GM13977 (cell line): ENCODE measurements at places on chromosomes 6 and 20.

DNA sequence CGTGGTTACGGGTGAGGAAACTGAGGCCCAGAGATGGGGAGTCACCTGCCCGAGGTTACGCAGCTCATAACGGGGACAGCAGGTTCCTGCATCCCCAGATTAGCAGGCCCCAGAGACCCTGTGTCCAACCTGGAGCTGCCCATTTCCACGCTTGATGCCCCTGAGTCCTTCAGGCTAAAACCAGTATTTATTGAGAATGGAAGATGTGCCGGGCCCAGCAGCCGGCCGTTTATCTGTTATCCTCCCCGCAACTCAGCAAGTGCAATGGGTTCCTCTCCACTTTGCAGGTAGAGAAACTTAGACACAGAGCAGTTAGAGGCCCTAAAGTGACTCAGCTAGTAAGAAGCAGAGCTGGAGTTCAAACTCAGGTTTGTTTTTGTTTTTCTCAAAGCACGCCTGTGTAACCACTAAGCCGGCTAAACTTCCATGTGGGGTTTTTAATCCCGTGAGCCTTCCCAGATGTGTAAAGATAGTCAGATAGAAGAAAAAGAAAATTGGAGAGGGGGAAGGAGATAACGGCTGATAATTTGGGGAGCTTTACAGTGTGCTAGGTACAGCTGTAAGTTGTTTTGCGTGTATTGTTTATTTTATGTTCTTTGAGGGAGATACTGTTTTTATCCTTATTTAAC lies 775 bp downstream of the PFDN4 start:
- DNase-seq, result peak; percentile 26

DNA sequence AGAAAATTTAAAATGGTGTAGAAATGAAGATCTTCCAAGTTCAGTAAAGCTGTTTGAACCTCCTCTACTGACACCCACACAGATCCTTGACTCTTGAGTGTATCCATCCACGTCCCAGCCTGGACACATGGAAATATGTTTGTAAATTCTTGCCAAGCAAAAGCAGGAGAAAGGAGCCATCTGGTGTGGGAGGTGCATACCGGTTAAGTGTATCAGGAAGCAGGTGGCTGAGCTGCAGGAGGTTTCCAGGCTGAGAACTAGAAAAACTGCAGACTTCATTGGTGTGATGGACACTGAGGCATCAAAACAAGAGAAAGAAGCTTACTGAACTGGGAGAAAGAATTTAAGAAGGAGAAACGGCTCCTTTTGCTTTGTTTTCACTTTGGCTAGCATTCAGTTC lies 229.9 kb upstream of the GRIK2 start:
- DNase-seq, result no peak

DNA sequence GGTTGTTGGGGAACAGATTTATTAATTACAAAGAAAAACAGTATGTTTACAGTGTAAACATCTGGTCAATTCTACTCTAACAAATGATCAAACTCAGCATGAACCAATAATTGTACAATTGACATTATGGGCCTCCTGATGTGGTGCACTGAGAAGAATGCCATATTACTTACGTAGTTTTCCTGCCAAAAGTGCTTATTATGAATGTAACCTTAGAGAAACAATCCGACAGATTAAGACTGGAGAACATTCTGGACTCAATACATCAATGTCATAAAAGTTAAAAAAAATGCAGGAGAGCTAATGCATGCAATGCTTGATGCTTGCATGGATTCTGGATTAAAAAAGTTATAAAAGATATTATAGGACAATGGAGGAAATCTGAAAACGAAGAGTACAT lies 69.0 kb downstream of the LYRM4 start:
- DNase-seq, result no peak

- DNase-seq, result no peak
Measured at GRCh38 chr6:5729080-5729434, 277.7 kb downstream of the NRN1 start.

DNA sequence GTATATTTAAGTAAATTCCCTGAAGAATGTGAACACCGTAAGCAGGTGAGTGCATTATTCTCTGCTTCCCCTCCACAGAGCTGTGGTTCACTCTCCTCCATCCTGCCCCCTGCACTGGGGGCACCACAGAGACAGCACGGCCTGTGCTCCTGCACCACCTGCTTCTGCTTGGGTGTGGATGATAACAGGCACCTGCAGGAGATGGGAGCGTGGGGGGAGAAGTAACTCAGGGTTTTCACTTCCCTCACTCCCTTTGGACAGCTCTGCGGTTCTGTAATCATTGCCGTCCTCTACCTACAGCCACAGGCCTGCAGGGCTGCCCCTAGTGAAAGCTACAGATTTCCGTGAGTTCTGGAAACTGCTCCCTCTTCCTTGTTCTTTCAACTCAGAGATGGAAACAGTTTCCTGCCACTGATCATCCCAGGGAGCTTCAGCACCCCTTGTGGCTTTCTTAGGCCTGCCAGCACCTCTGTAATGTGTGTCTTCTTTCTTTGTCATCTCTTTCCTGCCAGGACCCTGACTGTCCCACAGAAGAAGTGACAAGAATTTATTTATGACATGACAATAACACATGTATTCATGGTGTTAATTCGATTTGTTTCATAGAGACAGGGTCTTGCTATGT lies 21.3 kb upstream of the MICB start:
- DNase-seq, result no peak

GRCh38 chr6:12012038-12012557 lies at the start of gene HIVEP1:
Gene HIVEP1, plus strand, starts transcription at chr6:12012312. Its CDS starts 3,317 bp downstream, at chr6:12015629.
- DNase-seq, result peak; percentile 46

DNA sequence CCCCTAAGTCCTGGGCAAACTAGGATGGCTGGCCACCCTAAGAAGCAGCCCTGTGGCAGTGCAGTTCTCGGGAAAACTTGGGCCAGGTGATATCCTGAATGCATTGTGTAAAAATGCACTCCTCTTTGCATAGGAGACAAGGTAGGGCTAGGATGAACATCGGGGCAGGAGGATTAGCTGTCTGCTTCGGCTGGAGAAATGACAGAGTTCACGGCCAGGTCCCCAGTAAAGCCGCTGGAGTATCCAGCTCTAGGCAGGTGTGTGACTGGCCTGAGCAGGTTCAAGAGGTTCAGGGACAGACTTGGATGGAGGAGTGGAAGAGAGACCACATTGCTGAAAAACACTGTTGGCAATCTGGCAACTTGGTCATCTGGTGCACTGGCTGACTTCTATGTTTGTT lies 26.4 kb downstream of the DTD1 start:
- DNase-seq, result no peak

GRCh38 chr20:19543101-19543500 lies 215.0 kb upstream of the RIN2 start:
- no peak for DNase-seq

- no peak for DNase-seq
Measured at GRCh38 chr6:152100183-152100618, 292.7 kb downstream of the ESR1 start.

DNA sequence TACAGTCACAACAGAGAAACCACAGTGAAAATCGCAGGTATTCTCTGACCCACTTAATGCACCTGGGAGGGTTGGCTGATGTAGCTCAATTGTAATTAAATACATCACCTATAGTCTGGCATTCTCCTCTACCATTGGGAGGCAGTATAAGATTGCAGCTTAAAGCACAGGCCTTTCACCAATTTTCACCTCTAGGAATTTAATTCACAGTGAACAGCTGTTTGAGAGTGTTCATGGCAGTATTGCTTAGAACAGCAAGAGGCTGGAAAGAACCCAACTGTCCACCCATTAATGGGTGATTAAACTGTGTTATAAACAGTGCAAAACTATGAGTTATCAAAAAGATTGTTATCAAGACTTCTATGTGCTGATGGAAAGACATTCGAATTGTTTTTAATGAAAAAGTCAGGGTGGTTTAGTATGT lies 2.0 kb downstream of the EDEM2 start:
- peak; percentile 71 for DNase-seq

DNA sequence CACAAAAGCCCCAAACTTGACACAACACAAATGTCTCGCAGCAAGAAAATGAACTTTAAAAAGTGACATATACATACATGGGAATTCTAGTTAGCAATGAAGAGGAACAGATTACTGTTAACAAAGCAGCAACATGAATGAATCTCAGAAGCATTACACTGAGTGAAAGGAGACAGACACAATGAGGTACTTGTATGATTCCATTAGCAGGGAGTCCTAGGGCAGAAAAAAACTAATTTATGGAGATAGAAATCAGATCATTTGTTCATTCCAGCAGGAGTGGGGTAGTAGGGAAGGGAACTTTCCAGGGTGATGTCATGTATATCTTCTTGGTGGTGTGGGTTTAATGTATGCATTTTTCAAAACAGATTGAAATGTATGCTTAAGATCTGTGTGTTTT lies 524.4 kb downstream of the KIF16B start:
- DNase-seq, result no peak

GRCh38 chr6:125802943-125803377 lies 12.2 kb downstream of the NCOA7 start:
- no peak for DNase-seq

GRCh38 chr20:3896853-3897583 lies 7.8 kb downstream of the PANK2 start:
- no peak for DNase-seq

DNA sequence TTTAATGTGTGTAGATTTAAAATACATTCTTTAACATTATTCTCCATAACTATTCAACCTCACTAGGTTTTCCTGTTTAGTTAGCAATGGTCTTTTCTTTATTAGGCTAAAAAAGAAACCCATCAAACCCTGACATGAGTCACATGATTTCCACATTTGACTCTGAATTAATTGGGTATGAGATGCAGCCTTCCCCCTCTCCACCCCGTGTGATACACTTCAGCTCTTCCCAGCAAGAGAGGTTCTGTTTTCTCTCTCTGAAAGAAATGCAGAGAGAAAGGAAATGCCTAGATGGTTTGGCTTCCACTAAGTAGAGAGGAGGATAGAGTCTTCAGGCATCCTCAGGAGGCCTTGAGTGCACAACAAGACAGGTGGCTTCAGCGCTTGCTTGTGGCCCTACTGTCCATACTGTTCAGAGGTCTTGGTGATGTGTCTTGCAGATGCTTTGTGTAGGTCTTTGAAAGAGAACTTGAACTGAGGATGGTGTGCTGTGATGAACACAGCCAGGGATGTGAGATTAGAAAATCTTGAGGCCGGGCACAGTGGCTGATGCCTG lies 17.3 kb downstream of the FARS2 start:
- no peak for DNase-seq

DNA sequence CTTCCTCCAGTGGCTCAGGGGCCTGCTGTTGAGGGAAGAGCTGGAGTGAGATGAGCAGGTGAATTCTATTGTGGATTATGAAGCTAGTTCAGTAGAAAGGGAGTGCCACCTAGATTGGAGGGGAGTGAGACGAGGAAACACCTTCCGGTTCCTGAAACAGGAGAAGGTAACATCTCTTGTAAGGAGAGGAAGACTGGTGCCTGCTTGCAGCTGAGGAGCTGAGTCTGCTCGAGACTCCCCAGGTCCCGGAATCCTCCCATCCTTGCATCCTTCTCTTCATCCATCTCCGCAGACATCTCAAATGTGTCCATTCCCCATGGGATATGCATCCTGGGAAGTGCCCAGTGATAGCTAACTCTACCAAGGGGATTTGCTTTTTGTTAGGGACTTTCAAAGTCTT lies 242.9 kb upstream of the ZFP64 start:
- DNase-seq, result no peak

DNA sequence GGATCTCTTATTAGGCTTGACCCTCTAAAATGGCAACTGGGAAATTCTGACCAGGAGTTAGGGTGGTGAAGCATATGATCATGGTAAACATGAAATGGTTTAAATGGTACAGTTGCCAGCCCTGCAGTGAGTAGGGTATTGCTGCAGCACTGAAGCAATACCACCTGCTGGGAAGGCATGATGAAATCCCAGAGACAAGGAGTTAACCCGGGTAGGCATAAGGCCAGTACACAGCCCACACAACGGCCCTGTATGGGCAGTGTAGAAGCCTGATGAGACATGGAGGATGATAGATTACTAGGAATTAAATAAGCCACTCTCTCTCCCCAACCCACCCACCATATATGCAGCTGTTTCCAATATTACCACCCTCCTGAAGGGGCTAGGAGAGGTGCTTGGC lies 197.4 kb upstream of the MOCS1 start:
- DNase-seq, result no peak

GRCh38 chr6:109706513-109706912 lies 15.4 kb downstream of the FIG4 start:
- DNase-seq, result no peak

DNA sequence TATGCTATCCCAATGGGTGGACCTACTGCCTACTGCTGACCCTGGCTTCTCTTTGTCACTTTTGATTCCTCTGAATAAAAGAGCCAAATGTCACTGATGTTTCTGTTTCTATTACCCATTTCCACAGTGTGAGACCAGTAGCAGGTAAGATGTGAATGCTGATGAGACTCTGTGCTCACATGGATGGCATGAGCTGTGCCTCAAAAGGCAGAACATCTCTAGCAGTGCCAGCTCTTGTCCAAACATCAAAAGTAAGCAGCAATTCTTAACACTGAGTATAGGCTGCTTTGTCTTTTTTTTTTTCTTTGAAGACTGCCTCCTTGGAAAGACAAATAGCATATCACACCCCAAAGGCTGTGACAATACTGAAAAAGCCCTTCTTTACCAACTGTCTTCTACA lies 459.2 kb upstream of the RUNX2 start:
- DNase-seq, result peak; percentile 8

DNA sequence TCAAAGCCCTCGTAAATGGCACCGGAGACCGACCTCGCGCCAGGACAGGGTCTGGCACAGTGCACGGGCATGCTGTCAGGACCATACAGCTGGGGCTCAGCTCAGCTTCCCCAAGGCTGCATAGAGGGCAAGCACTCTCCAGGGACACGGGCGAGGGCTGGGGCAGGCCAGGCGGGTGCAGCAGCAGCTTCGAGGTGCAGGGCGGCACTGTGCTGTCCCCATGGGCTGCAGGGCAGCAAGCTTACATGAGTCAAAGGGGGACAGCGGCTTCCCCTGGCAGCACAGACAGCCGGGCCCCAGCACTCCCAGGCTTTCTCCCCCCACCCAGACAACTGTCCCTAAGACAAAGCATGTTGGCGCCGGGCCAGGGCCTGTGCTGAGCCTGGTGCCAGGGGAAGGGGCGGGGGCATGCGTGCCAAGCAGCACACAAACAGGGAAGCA lies 25.7 kb downstream of the PSMG4 start:
- no peak for DNase-seq

- DNase-seq, result no peak
Measured at GRCh38 chr6:51166914-51167313, 348.2 kb downstream of the TFAP2B start.

GRCh38 chr6:36226438-36227047 lies 30.0 kb downstream of the BRPF3 start:
- no peak for DNase-seq

DNA sequence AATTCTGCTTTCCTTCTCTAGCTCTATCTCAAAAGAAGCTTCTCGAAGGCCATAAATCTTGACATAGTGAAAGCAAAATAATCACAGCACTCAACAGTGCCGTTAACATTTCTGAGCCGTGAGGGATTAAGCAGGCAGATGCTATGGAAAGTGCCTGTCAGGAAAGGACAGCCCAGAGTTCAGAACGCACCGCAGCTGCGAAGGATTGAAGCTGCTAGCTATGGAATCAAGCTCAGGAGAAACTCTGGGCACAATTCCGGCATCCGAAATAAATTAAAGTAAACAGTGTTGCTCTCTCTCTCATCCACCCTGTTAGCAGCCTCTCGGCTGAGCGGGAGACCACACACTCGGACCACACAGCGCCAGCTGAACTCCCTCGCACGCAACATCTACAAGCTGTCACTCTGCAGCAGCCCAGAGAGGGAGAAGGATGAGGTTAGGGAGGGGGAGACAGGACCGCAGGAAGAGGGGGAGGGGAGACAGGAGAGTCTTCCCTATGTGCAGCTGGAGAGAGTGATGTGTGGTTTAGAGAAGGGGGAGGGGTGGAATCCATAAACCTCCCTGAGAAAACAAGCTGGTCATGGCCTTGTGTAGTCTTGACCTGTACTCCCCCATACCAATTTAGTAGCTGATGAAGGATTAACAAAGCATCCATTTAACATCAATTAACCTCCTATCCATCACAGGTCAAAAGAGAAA lies 9.0 kb downstream of the EXOC2 start:
- DNase-seq, result no peak
